ENCODE measurements at places on chromosomes 7 and 10.

DNA sequence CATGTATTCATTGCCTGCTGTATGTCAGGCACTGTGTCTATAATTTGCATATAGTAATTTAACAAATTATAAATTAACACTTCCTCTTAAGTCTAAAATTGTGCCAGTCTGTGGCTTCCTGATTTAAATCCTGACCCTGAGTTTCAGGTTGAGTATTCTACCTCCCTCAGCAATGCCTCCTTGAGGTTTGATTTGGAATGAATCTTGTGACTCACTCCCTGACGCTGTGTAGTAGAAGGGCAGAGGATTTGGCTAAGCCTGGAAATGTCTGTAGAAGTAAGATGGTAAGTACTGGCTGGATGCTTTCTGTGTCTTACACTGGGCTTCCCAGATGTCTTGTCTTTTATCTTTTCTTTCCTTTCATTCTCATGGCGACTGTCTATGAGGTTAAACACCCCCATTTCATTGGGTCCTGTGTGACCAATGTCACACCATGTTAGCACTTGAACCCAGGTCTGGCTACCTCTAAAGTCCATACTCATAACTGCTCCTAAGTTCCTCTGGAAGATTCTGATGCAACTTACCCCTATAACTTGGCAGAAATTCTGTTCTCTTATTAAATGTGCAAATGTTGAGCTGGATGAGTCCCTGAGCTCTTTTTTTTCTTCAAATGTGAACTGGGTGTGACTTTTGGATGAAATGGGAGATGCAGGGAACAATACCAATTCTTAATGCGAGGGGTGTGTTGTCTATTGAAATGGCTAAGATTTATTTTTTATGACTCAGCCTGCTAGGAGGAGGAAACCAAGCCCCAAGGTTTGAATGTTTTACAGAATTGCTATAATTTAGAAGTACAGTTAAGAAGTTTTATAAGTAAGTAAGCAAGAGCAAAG lies 48.5 kb downstream of the PLCE1 start:
- peak; percentile 91 for DNase-seq

DNA sequence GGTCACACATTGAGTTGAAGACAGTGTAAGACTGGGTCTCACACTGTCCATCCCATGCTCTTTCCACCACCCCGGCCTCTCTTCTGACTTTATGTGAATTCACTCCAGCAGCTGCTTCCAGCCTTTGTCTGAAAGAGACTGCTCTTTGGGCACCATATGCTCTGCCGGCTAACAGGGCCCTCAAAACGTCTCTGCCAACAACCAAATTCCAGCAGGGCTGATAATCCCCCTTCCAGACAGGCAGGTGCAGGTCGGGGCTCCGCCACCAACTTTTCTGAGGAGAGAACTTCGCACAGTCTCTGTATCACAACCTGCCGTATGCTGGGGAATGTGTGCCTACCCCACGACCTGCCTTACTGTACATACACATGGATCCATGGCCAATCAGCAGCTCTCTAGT lies 64.3 kb downstream of the PLXNA4 start:
- no peak for DNase-seq

DNA sequence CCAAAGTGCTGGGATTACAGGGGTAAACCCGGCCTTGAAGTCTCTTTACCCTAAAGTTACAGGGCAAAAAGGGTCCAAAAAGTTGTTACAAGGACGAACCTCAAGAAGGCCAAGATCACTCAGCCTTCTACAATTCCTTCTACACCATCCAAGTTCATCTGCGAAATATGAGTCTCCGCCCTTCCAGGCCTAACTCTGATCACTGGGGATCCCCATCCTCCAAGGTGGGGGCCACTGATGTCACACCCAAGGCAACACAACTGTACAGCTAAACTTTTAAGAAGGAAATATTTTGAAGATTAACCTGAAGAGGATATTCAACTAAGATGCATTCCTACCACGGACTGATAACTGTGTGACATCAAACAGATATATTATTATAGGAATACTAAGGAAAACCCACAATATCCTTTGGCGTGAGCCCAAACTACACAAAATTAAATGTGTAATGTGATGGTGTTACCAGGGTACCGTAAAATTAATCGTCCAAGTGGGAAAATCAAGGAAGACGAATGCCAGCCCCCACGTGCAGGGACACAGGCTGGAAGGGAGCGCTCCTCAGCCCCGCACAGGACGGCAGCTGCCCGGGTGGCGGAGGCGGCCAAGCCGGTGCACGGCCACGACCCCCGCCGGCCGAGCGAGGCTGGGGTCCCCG lies 1.0 kb downstream of the PAXIP1 start:
- peak; percentile 43 for DNase-seq

GRCh38 chr7:117164620-117165019 lies 158.2 kb downstream of the WNT2 start:
- DNase-seq = peak; percentile 91

GRCh38 chr7:158066085-158066484 lies 521.5 kb downstream of the PTPRN2 start:
- no peak for DNase-seq
